ENCODE measurements at places on chromosomes 7 and 10. TPM values are rescaled to one million over a fixed set of nuclear protein-coding genes. Genes with fewer than 3 reads are reported as not detected.

GRCh38 chr10:13987446-13987845 is 343.3 kb downstream of the FRMD4A start:
- DNase-seq, result no peak

DNA sequence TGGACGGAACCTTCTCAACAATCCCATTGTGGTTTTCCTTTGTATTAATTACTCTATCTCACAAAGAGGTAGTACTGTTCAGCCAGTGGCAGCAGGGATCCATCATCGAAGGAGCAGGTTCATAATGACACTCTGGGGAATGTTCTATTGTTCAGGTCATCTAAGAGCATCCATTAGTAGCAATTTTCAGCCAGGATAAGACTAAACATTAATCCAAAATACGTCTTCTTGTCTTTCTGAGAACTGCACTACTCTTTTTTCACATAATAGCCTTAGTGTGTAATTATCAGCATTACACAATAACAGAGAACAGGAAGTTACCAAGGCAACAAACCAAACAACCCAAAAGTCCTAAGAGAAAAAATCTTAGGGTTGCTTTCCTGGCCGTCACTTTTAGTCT is 259.5 kb upstream of the VWC2 start:
- DNase-seq, result peak; percentile 27

DNA sequence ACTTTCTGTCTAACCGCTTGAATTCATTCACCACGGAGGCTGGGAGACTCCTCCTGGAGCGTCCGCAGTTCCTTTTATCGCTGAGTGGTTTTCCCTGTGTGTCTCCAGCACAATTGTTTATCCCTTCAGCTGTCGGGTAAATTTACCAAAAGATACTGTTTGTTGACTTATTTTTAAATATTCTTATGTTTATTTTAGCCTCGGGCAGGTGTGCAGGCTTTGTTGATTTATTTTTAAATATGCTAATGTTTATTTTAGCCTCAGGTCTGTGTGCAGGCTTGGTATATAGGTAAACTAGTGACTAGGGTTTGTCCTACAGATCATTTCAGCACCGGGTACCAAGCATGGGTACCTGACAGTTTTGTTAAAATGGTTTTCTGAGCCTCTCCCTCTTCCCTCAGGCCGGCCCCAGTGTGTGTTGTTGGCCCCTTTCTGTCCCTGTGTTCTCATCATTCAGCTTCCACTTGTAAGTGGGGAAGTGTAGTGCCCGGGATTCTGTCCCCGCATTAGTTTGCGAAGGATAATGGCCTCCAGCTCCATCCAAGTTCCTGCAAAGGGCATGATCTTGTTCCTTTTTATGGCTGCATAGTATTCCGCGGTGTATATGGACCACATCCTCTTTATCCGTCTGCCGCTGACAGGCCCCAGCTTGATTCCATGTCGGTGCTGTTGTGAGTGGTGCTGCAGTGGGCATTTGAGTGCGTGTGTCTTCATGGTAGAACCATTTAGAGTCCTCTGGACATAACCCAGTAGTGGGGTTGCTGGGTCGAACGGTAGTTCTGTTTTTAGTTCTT is 5.3 kb downstream of the GET4 start:
- DNase-seq, result no peak

DNA sequence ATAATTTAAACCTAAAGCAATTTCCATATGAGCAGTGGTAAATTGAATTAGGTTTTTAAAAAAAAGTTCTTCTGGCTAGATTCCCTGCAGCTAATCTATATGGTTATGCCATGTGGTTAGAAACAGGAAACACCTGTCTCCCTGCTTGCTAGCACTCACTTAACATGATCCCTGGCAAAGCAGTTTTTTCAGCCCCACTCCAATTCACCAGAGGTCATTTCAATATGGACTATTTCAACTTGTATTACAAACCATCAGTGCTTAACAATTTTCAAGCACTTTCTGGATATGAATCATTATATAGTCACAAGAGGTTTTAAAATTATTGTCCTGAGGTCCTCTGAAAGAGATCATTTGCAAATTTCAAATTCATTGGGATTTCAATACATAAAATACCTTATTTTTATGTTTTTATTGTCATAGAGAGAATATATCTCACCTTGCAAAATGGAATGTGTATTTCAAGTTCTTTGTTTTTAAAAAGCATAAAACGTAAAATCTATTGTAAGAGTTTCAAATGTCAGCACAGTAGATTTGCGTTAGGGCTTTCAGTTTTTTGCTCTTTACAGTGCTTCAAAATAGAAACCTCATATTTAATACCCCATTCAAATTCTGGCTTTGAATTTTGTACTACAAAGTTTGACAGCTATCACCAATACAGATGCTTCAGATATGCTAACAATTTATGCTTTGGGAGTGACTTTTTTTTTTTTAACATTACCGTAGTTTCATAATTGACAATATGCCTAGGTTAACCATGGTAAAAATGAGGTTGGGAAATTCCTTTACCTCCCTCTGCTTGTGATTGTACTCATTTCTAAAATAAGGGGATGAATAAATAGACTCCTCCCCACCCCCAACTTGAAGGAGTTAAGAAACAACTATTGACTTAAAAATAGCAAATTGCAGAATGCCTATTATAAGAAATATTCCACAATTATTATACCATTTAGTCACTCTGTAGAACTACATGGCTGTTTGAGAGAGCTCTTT is 117.5 kb upstream of the HGF start:
- DNase-seq, result no peak

- no peak for DNase-seq
These were observed 3.6 kb upstream of the GIMAP5 start for GRCh38 chr7:150733482-150734095.

- no peak for DNase-seq
These were observed 13.5 kb upstream of the ENTPD1 start for GRCh38 chr10:95742485-95742884.

- no peak for DNase-seq
These were observed 87.1 kb downstream of the CREM start for GRCh38 chr10:35213699-35214098.

Gene BMPER
- 4.9 TPM for polyA plus RNA-seq

Gene PIP
- not detected for polyA plus RNA-seq
